ENCODE measurements at places on chromosomes 2 and 18.

- DNase-seq: peak; percentile 5
Measured at GRCh38 chr2:56047136-56047535, 123.6 kb upstream of the EFEMP1 start.

GRCh38 chr2:70837980-70838925 is 2.6 kb upstream of the CD207 start:
- DNase-seq: no peak

- no peak for DNase-seq
Measured at GRCh38 chr18:13374468-13375301, 156.1 kb downstream of the LDLRAD4 start.

GRCh38 chr2:177740700-177741099 is 331.9 kb downstream of the PDE11A start:
- no peak for DNase-seq

DNA sequence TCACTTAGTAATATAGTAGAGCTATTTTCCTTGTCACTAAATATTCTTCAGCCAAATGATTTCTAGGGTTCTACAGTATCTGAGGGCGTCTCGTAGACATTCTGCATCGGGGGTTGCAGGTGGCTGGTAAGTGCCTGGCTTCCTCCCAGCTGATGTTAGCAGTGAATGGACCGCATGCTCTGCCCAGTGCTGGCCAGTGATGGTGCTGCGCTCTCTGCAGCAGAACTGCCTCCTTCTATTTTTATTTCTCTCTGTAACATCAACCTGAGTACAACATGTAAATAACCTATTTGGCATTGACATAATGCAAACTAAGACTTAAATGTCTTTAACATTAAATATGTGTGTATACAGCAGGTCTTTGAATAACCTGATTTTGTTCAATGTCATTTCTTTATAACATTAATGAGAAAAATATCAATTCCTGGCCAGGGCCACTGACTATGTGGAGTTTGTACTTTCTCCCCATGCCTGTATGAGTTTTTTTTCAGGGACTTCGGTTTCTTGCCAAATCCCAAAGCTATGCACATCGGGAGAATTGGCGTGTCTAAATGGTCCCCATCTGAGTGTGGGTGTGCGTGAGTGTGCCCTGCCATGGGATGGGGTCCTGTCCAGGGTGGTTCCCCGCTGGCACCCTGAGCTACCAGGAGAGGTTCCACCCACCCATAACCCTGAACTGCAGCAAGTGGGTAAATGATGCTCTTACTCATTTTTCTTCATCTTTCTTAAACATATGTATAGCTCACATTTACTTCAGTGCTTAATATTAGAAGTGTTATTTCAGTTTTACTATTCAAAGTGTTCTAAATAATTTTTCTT is 278.2 kb upstream of the EPAS1 start:
- no peak for DNase-seq

- no peak for DNase-seq
Measured at GRCh38 chr18:9876212-9876866, 9.4 kb upstream of the TXNDC2 start.

GRCh38 chr2:172614932-172615331 is 59.0 kb downstream of the PDK1 start:
- DNase-seq: no peak

- DNase-seq: no peak
Measured at GRCh38 chr2:162607915-162608314, 230.7 kb downstream of the KCNH7 start.

GRCh38 chr2:222423632-222424275 is 589 bp upstream of the SGPP2 start:
- peak; percentile 53 for DNase-seq

DNA sequence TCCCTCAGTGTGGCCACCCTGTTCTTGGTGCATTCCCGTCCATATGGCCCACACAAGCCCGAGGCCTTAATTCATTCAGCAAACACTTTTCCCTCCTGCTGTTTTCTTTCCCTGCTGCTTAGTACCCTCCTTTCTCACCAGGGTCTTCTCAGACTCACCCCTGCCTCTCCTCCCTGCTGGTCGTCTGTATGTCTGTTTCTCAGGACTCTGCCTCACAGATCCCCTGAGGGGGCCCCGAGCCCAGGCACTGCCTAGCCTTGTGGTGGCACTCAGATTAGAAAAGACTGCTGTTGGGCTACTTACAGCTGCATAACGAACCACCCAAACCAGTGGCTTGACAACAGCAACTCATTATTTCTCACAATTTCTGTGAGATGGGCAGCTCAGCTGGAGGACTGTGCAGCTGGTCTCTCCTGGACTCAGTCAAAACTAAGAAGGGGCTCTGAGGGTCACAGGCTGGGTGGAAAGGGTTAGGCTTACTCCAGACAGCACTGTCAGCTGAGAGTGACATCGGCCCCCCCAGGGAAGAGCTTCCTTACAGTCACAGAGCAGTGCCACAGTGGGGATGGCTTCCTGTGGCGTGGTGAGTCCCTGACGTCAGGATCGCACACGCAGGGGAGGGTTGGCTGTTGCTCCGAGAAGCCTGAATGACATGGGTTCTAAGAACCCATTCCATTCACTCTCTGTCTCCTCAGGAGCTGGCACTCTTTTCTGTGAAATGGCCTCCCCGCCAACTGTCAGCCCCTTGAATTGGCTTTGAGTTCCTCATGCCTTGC is 139.0 kb downstream of the UXS1 start:
- DNase-seq: no peak

- DNase-seq: no peak
Measured at GRCh38 chr2:218138047-218138446, 12.2 kb downstream of the CXCR2 start.

- DNase-seq: peak; percentile 58
Measured at GRCh38 chr2:12050396-12050795, 304.0 kb downstream of the LPIN1 start.

GRCh38 chr18:64100116-64100922 is 48.6 kb downstream of the LINC00305 start:
- peak; percentile 67 for DNase-seq

DNA sequence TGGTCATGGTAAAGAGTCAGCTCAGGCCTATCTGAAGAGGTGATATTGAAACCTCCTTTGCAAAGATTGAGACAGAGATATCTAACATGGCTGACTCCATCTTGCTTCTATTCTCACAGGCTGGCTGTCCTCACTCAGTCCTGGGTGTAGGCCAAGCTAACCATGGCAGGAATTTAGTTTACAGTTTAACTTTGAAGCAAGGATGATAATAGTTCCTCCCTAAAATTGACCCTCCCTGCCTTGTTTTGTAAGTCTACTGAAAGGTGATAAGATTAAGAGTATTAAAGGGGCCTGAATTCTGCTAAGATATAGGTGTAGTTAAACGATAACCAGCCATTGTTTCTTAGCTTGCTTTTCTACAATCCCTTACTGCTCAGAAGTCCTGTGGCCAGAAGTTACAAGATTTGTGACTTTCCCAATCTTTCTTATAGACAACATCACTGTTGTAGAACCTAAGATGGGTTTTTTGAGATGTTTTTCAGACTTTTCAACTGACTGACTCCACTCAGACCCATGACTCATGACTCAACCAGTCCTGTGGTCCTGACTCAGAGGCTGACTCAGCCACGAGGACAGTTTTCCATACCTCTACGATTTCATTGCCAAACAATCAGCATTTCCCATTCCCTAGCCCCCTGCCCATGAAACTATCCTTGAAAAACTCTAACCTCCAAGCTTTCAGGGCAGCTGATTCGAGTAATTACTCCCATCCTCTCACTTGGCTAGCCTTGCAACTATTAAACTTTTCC is 195.7 kb upstream of the SESTD1 start:
- DNase-seq: no peak

DNA sequence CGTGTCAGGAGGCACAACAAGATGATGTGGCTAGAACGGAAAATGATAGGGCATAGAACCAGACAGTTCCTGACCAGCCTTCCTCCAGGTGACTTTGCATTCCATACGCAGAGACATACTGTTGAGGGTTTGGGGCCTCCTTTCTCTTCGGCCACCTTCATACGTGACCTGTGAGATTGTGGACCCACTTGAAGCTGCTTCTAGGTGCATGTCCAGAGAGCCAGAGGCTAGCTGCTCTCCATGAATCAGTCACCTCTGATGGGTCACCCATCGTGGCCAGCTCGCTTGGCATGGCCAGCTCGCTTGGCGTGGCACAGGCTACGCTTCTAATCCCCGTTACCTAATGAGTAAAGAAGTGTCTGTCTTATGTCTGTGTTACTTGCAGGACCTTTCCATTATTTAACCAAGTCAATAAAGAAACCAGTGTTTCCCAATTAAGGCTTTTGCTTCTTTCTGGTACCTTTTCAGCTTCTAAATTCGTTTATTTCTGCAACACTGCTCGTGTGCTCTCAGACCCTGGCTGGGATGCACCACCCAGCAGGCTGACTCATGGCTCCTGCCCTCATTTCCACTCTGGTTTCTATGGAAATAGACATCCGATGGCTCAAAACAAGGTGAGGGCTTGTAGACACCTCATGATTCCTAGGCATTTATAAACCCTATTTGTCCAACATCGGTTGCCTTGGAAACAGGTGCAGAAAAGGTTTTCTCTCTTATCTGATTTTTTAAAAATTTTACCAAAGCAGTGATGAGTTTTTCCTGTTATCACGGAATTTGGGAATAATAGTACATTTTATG is 86.7 kb upstream of the B3GNT7 start:
- no peak for DNase-seq

DNA sequence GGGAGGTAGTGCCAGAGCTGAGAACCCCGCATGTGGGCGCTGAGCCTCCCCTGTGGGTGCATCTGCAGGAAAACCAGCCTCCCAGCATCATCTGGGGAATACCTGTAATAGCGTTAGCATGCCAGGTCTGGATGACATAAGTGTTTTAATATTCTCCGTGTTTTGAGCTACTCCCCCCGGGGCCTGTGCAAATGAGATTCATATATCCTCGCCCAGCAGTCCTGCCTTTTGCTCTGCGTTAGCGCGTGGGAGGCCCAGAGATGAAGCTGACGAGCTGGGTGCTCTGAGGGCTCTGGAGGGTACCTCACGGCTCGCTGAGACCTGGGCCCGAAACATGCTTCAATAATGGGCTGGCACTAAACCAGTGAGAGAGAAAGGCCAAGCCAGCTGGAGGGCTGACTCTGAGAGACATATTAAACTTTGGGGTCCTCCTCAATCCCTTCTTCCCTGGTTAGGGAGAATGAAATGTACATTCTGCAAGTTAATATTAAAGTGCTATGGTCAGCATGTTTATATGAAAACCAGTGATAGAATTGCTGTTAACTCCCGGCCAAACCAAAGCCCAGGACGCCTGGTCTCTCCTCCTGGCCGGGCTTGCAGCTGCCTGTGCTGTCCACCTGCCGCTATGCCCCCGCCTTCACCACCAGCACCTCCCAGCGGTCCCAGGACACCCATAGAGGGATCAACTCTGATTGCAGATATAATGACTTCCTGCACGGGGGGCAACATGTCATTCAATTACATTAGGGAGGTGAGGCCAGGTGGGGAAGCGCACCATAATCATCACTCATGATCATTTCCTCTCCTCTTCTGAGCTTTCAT is 77.0 kb downstream of the EDAR start:
- no peak for DNase-seq

- no peak for DNase-seq
Measured at GRCh38 chr2:207318181-207318628, 152.5 kb upstream of the KLF7 start.

- no peak for DNase-seq
Measured at GRCh38 chr2:215511454-215512346, 75.8 kb upstream of the FN1 start.

- no peak for DNase-seq
Measured at GRCh38 chr2:44004735-44005602, 9.2 kb upstream of the LRPPRC start.

GRCh38 chr2:170742896-170743529 is 27.2 kb upstream of the ERICH2 start:
- DNase-seq: no peak

DNA sequence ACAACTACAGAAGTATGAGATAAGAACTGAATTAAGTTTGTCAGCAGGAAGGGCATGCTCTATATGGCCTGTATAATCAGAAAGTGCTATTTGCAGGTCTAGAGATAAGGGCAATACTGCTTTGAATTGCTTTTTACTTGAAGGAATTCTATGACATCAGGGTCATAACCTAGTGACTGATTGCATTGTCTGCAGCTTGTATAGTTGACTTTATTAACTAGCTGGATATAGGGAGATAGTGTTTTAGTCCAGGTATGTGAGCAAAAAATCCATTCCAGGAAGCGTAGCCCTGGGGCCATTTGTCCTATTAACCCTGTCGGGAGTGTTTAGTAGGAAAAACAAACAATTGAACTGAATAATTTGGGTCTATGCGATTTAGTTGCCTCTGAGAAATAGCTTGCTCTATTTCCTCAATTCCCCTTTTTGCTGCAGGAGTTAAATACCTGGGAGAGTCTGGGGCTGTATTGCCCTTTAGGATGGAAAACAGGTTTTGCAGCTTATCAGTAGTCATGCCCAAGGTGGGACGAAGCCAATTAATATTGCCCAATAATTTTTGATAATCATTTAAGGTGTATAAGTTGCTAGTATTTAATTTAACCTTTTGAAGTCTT is 30.0 kb downstream of the HTR2B start:
- no peak for DNase-seq

DNA sequence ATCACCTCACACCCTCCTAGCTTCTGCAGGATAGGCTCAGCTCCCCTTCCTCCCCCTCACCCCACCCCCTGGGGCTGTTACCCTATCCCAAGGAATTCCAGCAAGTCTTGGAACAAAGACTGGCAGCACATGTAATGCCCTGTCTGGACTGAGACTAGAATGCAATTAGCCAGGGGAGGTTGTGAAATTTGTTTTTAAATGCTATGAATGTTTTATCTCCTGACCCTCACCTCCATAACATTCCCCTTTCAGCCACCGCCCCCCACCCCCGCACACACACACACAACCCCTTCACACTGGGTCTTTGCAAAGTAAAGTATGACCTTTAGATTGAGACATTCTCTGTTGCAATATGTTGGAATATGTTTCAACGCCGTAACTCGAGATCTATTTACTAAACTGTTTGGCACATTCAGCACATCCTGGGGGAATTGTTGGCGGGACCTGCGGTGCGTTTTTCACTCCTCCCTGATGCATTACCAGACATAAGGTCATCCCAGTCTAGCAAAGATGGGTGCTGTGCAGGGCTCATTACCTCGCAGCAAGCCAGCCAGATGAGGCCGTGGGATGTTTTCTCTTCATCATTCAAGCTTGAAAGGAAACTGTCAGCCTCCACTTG is 290.7 kb upstream of the SLC14A2 start:
- no peak for DNase-seq

- no peak for DNase-seq
Measured at GRCh38 chr2:169330555-169331198, 31.7 kb downstream of the LRP2 start.

DNA sequence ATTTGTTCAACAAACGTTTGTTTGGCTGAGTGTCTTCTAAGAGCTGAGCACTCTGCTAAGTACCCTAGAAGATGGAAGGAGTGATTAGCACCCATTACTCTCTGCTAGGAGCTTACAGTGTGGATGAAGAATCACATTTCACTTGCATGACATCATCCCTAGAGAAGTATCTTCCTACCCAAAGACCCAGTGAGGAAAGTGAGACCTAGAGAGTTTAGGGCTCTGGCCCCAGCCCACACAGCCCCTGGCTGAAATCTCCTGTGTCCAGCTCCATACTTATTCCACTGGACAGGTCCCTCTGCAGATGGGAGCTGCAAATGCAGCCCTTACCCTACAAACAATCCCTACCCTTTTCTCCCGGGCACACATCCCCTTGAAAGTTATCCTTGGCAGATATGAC is 26.8 kb upstream of the EPAS1 start:
- DNase-seq: no peak

All from NCI-H510A treated with DMSO at 0.1 percent for 48 hours (cell line).